Activated CD4-positive, CD25-positive, alpha-beta regulatory T cell (primary cell): ENCODE measurements at places on chromosomes 11 and 22.
A peak's percentile ranks its signal among the peaks of the same experiment; 100 is the strongest.

DNA sequence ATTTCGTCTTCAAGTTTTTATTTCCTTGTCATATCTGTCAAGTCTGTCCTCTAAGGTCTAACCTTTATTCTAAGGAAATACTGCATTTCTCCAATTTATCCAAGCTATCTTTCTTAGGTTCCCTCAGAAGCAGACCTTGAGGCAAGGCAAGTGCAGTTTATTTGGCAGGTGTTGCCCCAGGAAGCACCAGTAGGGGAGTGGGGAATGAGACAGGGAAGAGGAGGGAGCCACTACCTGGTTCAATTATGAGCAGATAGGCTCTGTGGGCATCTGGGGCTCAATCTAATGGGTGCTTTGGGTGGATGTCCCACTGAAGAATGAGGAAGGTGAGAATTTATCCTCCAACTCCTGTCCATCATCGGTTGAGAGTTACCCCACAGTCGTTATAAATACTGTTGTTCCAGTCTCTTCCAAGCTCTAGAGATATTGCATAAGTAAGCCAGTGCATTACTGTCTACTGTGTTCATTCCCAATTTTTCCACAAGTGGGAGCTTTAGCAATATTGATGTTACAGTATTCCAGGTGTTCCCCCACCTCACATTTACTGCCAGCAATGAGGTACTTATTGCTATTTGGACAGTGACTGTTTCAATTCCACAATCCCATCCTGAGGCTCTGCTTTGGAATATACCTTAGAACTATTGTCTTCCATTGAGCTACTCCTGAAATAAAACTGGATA lies 154.9 kb upstream of the CEP126 start:
- no peak for DNase-seq

DNA sequence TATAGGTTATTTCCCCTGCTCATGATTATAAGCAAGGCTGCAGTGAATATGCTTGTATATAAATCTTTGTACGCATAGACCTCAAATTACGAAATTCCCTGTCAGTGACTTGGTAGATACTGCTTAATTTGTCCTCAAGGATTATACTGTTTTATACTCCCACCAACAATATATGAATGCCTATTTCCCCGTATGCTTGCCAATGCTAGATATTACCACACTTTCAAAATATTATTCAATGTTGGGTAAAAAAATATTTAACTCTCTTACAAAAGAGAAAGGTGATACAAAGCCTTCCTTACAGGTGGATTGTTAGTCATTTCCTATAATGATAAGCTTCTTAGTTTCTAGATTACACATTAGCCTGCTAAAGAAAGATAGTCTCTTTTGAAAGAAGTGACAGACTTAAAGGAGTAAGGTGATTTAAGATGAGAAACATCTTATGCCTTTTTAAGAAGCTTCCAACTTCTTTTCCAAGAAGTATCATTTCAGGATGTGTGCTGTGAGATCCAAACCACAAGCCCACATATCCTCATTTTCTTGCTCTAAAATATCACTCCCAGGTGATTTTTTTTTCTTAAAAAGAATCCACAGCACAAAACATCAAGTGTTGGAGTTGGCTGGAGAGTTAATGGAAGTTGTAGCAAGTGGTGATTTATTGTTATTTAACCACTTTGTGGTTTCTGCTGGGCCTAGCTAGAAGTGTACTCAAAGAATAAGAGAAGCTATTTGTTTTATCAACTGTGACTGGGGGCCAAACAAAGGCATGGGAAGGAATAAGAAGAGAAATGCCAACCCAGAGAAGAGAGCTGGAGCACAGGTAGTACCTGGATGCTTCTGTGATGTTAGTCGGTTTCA lies 59.2 kb downstream of the BARX2 start:
- DNase-seq: no peak

DNA sequence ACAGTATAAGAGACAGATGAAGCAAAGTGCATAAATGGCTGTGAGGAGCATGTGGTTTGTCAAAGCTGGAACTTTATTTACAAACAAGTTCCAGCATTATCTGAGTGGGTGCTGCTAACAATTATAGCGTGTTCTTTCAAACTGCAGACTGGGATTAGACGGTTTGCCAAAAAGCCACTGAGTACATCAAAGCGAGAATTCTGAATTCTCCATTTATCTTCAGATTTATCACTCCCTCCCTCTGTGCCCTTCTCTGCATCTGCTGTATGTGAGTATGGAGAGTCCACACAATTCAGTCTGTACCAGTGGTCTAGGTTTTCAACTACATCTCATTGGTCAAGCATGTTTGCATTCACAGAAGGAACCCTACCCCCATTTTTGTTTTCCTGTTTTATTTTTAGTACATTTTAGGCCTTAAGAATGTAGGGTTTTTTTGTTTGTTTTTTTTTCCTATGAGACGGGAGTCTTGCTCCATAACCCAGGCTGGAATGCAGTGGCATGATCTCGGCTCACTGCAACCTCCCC lies 18.1 kb upstream of the INCENP start:
- no peak for DNase-seq

GRCh38 chr11:117059611-117060148 lies 38.5 kb downstream of the SIK3 start:
- no peak for DNase-seq

GRCh38 chr22:20456064-20456721 lies 18.6 kb upstream of the SCARF2 start:
- peak; percentile 49 for DNase-seq

DNA sequence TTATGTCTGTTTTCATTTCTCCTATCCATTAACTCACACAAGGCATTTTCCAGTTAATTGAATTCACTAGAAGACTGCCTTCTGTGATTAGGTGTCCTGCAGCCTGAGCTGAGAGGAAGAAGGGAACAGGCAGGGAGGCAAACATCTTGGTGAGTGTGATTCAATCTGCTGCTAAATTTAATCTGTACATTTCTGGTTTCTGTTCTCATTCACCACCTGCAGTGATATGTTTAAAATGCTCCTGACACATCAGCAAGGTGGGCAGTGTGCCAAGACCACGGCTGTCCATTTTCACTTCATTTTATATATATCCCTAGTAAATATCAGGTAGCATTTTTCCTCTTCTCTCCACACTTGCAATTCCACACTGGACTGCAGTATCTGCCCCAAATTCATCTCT lies 416.5 kb downstream of the TMEM135 start:
- DNase-seq: no peak

- DNase-seq: no peak
Observed at GRCh38 chr11:23192256-23192655, 332.0 kb upstream of the CCDC179 start.

- no peak for DNase-seq
Observed at GRCh38 chr22:46297151-46297812, 612 bp downstream of the GTSE1 start.

GRCh38 chr22:47057916-47058585 lies 295.6 kb downstream of the TBC1D22A start:
- no peak for DNase-seq

- DNase-seq: no peak
Observed at GRCh38 chr22:43446037-43446803, 34.4 kb downstream of the MPPED1 start.

- no peak for DNase-seq
Observed at GRCh38 chr11:71499546-71499945, 27.5 kb upstream of the KRTAP5-7 start.

GRCh38 chr11:4467811-4468606 lies 14.4 kb upstream of the OR52K1 start:
- DNase-seq: no peak

DNA sequence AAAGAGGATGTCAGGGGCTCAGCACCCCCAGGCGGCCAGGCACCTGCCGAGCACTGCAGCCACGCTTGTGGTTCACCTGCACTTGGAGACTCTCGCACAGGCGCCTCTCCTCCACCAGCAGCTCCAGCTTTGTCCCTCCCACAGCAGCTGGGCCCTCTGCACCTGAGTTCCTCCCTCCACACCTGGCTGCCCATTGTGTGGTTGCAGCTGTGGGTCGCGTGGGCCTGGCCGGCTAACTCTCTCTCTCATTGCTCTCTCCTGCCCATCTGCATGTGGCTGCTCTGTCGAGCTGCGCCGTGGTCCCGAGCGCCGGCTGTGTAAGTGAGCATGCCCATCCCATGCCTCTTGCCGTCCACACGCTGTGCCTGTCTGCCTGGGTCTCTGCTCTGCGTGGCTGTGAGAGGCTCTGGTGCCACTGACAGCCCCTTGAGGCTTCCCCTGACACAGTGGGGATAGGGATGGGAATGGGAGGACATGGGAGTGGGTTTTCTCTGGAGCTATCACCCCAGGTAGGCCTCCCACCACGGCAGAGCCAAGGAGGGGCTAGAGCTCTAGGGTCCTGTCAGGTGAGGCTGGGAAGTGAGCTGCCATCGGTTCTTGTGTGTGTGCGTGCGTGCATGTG lies 8.5 kb upstream of the ACR start:
- DNase-seq: no peak

- no peak for DNase-seq
Observed at GRCh38 chr11:129264114-129264513, 72.0 kb upstream of the ARHGAP32 start.

- DNase-seq: no peak
Observed at GRCh38 chr11:78935398-78936068, 360.9 kb upstream of the NARS2 start.

GRCh38 chr11:43467958-43468357 lies 109.2 kb downstream of the TTC17 start:
- DNase-seq: no peak

DNA sequence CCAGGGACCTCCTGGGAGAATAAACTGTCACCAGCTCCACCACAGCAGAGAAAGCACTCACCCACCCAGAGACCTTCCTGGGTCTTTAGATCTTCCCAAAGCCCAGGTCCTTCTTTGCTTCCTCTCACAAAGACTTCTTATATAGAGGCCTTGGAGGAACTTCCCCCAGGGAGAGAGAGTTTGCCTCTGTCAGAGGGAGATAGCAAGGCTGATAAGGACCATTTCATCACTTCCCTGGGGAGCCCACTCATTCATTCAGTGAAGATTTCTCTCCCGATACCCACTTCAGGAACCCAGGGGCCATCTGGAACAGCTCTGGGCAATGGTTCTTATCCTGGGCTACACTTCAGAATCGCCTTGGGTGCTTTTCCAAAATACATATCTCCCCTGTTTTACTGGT lies at the start of gene PRG2:
PRG2 (minus strand) TSS at position 116 of the 400 bp plus-strand sequence. CDS start 706 bp downstream, outside the sequence.
- DNase-seq: no peak

- DNase-seq: no peak
Observed at GRCh38 chr11:118051611-118052461, 25.0 kb upstream of the TMPRSS4 start.

- no peak for DNase-seq
Observed at GRCh38 chr11:30753994-30754393, 167.8 kb upstream of the MPPED2 start.

GRCh38 chr11:27907091-27907490 lies 200.9 kb downstream of the KIF18A start:
- DNase-seq: no peak
